ENCODE measurements at places on chromosomes 2 and 18.
A peak's percentile ranks its signal among the peaks of the same experiment; 100 is the strongest.

DNA sequence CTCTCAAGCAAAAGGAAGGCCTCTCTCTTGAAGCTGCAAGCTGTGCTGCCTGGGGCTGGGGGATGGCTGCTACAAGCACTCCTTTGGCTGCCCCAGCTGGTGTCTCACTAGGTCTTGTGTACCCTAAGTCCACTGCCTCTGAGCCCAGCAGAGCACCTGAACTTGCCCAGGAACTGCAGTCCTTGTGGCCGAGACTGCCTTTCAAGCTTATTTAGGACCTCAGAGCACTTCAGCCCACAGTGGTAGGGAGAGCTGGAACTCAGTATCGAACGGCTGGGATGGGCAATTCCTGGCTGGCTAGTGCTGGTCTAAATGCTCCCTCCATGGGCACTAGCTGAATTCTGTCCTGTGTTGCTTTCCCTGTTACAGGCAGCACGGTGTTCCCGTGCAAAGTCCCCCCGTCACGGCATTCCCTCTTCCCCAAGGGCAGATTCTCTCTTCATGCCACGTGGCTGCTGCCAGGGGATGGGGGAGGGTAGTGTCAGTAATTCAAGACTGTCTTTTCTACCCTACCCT is 25.9 kb downstream of the STPG4 start:
- DNase-seq, result no peak

- DNase-seq, result no peak
Observed at GRCh38 chr18:76943542-76944339, 121.4 kb downstream of the ZNF236 start.

DNA sequence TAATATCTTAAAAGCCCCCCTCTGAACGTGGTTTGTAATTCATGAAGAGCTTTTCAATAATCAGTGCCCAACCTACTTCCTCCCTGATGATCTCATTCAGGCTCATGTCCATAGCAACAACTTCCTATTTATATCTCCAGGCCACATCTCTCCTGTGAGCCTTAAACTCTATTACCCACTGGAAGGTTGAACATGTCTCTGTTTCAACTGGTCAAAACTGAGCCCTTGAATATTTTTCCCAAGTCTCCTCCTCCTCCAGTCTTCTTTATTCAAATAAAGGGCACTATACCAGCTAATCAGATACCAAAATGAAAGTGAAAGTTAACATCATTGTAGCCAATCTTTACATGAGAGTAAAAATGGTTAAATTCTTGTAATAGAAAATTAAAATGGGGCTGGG is 63.7 kb upstream of the ITGA4 start:
- DNase-seq, result no peak

GRCh38 chr2:197838036-197838435 is 33.6 kb downstream of the PLCL1 start:
- no peak for DNase-seq

- no peak for DNase-seq
Observed at GRCh38 chr18:29311580-29311979, 1134.7 kb upstream of the CDH2 start.

DNA sequence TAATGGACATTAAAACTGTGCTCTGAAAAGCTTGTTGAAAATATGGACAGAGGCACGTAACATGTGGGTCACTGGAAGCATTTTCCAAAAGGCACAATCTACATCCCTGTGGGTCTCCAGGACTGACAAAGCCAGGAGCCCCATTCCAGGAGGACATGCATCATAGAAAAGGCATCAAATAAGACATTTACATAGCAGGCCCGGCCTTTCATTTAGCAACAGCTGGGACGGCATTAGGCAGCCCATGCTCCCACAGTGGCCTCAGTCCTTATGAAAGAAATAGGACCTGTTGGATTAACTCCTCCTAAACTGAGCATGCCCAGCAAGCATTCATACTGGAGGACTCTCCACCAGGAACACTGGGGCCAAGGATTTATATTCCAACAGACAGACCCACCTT is 72.2 kb downstream of the TWIST2 start:
- DNase-seq, result no peak

- DNase-seq, result no peak
Observed at GRCh38 chr2:189791338-189792042, 7.2 kb downstream of the PMS1 start.

DNA sequence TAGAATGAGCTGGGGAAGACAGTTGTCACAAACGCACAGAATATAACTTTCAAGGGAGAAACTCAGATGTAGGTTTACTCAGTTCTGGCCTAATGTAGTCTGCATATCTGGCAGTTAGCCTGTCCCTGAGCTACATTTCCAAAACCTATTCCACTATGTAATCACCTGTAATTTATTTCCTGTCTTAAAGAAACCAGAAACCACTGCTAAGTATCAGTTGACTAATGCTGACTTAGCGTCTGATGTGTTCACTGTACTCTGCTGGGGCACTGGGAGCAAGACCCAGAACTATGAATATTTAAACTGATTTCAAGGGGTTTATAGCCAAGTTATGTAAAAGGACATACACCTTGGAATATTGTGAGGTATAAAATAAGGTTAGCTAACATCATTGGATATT is 1995.2 kb upstream of the PIK3C3 start:
- DNase-seq, result no peak

GRCh38 chr2:61420991-61421544 is 49.8 kb downstream of the USP34 start:
- no peak for DNase-seq

DNA sequence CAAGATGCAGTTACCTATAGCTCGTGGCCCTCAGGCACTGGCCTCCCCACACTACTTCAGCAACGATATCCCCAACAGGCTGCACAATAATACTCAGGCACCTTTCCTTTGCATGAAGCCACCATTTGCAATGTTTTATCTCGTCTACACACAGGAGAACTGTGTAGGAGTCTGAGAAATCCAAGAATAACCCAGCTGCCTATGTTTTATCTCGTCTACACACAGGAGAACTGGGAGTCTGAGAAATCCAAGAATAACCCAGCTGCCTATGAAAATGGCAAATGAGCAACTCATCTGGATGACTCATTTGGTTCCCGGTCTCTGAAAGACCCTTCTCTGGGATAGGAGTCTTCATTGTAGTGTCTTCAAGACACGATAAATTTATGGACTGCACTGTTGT is 18.3 kb upstream of the LNPK start:
- no peak for DNase-seq

- no peak for DNase-seq
Observed at GRCh38 chr18:74977041-74977440, 231.9 kb downstream of the PTGR3 start.

GRCh38 chr2:138421971-138422335 is 79.6 kb upstream of the SPOPL start:
- DNase-seq, result no peak

GRCh38 chr2:95573866-95574265 is 17.9 kb upstream of the TRIM43 start:
- DNase-seq, result no peak

DNA sequence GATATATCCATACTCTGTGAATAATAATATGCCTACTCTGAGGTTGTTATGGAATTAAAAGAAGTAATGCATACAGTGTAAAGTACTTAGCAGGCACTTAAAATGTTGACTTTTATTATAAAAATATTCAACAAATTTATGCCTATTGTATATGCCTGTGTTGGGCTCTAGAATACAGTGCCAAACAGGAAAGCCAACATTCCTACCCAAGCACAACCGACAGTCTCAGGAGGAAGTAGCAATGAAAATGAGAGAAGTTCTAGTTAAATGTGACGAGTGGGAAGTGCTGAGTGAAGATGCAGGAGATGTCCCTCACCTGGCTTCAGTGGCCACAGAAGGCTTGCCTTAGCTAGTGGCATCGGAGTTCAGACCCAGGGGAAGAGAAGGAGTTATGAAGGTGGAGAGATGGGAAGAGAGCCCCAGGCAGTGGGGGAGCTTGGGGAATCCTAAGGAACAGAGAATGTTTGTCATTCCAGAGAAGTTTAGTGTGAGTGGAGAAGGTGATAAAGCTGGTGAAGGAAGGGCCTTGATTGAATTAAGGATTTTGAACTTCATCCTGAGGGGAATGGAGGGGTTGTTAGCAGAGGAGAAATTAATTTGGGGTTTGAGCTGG is 105.4 kb upstream of the CNGA3 start:
- DNase-seq, result no peak

DNA sequence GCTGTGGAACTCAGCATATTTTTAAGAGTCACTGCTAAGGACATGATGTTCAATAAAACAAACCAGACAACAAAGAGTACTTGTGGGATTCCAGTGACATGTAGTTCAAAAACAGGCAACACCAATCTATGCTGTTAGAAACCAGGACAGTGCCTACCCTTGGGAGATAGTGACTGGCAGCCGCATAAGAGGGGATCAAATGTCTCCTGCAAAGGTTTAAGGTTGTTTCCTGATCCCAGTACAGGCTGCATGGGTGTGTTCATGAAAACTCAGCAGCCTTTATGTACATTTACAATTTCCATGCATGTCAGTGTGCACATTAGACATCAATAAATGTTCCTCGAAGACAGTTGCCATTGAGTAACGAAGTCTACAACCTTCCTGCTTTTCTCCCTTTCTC is 183.8 kb downstream of the PID1 start:
- no peak for DNase-seq

- DNase-seq, result no peak
Observed at GRCh38 chr2:67596871-67597270, 199.7 kb downstream of the ETAA1 start.

GRCh38 chr2:109130723-109130995 is 1.7 kb downstream of the SH3RF3 start:
- no peak for DNase-seq

- no peak for DNase-seq
Observed at GRCh38 chr2:156333951-156334495, 1.5 kb upstream of the NR4A2 start.

DNA sequence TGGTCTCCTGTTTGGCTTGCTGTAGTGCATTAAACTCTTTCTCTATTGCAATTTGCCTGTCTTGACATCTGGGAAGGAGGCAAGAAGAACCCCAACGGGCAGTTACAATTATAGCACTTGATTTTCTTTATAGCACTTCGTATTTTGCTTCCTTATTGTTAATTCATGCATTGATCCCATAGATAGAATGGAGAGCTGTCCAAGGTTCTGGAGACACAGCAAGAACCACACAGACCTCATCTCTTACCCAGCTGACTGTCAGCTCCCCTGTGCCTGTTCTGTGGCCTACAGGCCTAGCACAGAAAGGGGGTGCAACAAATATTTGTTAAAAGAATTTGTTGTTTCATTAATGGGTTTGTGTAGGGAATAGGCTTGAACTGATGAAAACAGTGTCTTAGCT is 194.3 kb downstream of the GALNT1 start:
- DNase-seq, result no peak

GRCh38 chr2:43218702-43219382 is 7.6 kb downstream of the ZFP36L2 start:
- DNase-seq, result peak; percentile 74

DNA sequence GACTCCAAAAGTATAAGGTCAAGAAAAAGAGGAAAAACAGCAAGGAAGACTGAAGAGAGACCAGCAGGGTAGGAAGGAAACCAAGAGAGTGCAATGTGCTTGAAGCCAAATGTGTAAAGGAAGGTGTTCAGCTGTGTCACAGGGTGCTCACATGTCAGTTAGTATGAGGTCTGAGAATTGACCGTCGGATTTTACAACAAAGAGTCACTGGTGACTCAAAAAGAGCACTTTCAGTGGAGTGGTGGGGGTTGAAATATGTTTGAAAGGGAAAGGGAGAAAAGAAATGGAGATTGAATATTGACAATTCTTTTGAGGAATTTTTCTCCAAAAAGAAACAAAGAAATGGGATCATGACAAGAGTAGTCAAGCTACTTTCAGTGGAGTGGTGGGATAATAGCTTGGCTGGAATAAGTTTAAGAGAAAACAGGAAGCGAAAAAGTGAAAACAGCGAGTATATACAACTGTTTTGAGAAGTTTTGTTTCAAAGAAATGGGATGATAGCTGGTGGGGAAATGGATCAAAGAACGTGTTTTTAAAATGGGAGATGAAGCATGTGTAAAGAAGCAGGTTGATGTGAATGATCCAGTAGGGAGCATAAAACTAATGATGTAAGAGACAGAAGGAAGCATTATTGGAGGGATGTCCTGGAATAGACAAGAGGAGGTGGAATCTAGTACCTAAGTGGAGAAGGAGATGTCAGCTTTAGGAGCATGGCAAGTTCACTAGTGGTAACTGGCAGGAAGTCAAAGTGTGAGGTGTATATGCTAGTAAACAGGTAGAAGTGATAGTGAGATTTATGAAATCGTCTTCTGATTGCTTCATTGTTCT is 3.6 kb upstream of the TSPYL6 start:
- no peak for DNase-seq

GRCh38 chr18:60146220-60146960 is 226.2 kb downstream of the MC4R start:
- no peak for DNase-seq

DNA sequence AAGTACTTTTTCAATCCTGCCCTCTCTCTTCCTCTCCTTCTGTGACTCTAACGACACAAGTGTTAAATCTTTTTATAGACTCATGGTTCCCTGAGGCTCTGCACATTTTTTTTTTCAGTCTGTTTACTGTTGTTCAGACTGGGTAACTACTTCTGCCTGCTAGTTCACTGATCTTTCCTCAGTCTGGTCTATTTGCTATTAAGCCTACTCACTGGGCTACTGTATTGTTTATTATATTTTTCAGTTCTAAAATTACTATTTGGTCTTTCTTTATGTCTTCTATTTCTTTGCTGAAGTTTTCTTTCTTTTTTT is 21.3 kb downstream of the PPP3R1 start:
- DNase-seq, result no peak

- DNase-seq, result no peak
Observed at GRCh38 chr2:138184428-138184827, 220.2 kb downstream of the HNMT start.

DNA sequence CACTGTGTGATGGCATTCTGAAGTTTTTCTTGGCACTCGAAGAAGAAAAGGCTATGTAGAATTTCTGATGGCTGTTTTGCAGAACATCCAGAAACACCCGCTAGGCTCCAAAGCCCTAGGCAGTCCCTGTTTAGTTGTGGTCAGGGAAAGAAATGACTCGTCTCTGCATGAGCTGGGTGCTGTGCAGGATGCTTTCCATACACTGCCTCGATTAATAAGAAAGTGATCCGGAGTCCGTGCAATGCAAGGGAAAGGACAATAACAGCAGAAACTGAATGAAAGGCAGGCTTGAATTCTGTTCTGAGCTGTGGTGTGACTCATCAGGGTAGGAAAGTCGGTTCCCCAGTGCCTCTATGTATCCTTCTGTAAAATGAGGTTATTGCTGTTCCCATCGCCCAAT is 18.7 kb downstream of the MAPRE3 start:
- no peak for DNase-seq

DNA sequence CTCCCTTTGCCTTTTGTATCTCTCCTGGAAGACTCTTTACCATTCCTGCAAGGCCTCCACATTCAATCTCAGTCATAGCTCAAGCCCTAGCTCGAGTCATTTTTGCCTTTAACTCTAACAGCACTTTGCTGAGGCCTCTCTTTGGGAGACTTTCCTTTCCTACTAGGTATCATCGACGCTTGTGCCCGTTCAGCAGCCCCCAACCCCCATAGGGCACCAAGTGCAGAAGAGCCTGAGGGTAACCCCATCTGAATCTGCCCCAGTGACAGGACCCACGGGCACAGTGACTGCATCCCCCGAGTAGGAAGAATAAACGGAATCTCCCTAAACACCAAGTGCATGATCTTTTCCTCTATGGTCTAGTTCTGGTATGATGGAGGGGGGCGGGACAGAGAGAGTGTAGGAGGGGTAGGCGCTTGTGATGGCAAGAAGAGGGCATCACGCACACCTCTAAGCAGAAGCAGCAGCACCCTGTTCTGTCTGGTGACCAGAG is 66.3 kb downstream of the UXS1 start:
- no peak for DNase-seq

GRCh38 chr2:31694444-31694843 is 113.7 kb upstream of the SRD5A2 start:
- no peak for DNase-seq
